ENCODE measurements at places on chromosomes 7 and 10.

- DNase-seq, result no peak
These were observed 97.8 kb downstream of the DIP2C start for GRCh38 chr10:591646-592045.

GRCh38 chr10:102493771-102494170 is 8.7 kb downstream of the ACTR1A start:
- DNase-seq, result no peak

- DNase-seq, result no peak
These were observed 613.7 kb upstream of the MKI67 start for GRCh38 chr10:128739930-128740329.

- no peak for DNase-seq
These were observed 9.7 kb downstream of the MIOS start for GRCh38 chr7:7576344-7576743.

GRCh38 chr10:119113751-119114732 is 10.1 kb downstream of the DENND10 start:
- DNase-seq, result peak; percentile 73

DNA sequence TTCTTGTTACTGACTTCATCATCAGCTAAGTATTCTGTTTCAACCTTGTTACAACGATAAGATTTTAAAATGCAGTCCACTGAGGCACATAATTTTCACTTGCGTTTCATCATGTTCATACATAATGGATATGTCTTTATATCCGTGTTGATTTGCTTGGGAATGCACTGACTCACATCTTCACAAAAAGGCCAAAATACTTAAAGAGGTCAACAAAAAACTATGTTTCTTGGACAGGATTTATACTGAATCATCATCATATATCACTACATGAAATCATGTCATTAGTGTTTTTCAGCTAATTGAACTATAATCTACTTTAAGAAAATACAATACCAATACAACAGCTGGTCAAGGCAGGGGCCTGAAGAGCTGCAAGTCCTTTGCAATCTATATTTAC is 324.5 kb upstream of the KLF6 start:
- peak; percentile 73 for DNase-seq

GRCh38 chr7:158567153-158567603 is 20.4 kb downstream of the PTPRN2 start:
- DNase-seq, result no peak

GRCh38 chr10:5618042-5618441 is 48.4 kb downstream of the ASB13 start:
- DNase-seq, result no peak

GRCh38 chr7:121744319-121744718 is 128.6 kb upstream of the PTPRZ1 start:
- no peak for DNase-seq

- no peak for DNase-seq
These were observed 2.2 kb upstream of the TMEM270 start for GRCh38 chr7:73858807-73859206.

- no peak for DNase-seq
These were observed 185.5 kb upstream of the ASAH2 start for GRCh38 chr10:50436805-50437204.

DNA sequence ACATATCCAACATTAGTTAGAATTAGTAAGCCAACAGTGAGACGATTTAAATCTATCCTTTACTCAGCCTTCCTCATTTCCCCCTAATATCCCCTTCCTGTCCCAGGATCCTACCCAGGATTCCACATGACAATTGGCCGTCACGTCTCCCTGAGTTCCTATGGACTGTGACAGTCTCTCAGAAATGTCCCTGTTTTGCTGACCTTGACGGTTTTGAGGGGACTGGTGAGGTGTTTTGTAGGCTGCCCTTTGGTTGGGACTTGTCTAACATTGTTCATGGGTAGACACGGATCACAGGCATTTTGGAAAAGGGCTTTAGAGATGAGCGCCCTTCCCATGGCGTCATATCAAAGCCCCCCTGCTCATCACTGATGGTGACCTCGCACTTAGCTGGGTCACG is 162.8 kb downstream of the ZMYND11 start:
- no peak for DNase-seq

DNA sequence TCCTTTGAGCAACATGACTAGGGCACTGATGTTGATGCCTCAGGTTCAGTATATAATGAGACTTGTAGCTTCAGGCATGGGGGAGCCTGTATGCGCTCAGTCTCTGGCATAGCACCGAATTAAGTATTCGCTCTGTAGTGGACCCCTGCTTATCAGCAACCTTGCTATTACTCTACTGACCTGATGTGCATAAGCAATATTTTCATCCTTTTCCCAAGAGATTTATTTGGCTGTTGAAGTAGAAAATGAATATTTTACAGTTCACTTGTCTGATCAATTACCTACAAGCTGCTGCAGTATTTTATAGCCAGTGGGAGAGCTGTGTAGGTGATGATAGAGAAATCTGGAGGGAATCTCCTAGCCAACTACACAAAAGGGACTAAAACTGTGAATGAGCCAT is 781.6 kb upstream of the PHF14 start:
- no peak for DNase-seq

DNA sequence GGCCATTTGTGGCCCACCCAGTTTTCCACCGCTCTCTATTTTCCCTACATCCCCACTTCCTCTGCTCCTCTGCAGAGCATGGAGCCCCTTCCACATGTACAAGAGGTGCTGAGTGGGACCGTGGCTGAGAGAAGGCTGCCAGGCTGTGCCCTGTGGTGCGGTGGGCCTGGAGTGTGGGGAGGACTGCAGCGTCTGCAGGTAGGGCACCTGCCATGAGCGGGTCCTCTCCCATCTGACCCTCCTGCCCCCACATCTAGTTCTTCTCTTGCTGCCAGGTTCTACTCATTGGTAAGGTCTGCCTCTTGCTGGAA is 145.6 kb upstream of the FAM20C start:
- DNase-seq, result no peak

- DNase-seq, result no peak
These were observed 129.4 kb downstream of the WDR11 start for GRCh38 chr10:120980279-120981255.

GRCh38 chr7:93301736-93302135 is 69.6 kb downstream of the VPS50 start:
- no peak for DNase-seq

DNA sequence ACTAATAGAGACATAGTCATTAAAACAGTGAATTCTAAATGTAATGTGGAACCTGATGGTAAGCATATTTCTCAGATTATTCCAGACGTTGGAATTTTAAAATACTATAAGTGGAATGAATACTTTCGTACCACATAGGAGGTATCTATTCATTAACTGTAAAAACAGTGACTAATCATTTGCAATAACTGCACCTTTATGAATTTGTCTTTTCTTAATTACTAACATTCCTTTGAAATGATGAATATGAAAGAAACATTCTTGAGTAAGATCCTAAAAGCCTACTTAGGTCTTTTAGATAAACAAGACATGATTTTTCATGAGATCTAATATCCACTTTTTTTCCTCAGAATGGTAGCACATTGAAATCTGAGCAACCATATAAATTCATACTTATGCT is 549.0 kb upstream of the LRRN3 start:
- DNase-seq, result peak; percentile 65

- no peak for DNase-seq
These were observed 17.4 kb downstream of the CYP3A4 start for GRCh38 chr7:99766484-99767099.

- DNase-seq, result no peak
These were observed 31.2 kb downstream of the ARMH3 start for GRCh38 chr10:102024799-102025198.

DNA sequence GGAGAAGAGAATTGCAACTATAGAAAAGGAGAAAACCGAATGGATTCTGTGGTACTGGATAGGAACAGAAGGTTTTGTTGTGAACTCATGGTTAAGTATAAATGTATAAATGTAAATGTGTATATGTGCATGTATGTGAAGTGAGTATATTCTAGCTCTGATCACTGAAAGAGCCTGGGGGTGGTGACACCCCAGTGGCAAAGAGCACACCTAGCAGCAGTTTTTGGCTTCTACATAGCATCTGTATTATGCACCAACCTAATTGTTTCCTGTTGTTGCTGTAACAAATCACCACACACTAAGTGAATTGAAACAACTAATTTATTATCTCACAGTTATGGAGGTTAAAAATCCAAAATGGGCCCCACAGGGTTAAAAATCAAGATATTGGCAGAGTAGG is 455.4 kb downstream of the RPS24 start:
- DNase-seq, result no peak

GRCh38 chr10:50629495-50630122 is 5.9 kb upstream of the SGMS1 start:
- no peak for DNase-seq

GRCh38 chr7:120856198-120856597 is 1.7 kb downstream of the TSPAN12 start:
- DNase-seq, result no peak

DNA sequence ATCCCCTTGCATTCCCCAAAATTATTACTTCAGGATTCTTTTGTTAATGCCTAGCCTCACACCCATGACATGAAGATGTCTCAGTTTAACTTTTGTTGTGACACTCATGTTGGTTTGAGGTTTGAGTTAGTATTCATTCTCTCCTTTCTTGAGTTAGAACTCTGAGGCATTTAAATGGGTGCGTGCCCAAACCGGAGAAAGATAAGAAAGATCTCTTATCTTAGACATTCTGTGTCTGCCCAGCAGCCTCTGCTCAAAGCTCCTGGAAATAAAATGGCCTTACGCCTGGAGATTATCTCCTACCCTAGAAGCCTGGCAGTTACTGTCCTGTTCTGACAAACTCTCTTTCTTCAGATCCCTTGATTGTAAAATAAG is 26.3 kb downstream of the WBP1L start:
- no peak for DNase-seq

DNA sequence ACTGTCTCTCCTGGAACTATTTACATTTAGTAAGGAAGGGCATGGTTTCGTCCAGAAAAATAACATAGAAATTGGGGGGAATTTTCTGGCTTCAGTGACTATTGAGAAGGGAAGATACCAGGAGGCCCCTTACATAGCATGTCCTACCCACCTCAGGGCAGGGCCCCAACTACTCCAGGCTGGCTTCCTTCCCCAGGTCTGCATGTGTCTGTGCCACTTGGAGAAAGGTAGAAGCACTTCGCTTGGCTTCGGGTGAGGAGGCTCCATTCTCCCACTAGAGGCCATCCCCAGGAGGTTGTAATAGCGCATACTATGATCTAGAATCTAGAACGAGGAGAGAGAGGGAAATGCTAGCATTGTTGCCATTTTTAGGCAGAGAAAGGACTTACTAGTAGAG is 14.7 kb downstream of the LRGUK start:
- DNase-seq, result no peak

- DNase-seq, result peak; percentile 54
These were observed 71.7 kb downstream of the GNAT3 start for GRCh38 chr7:80439894-80440821.

DNA sequence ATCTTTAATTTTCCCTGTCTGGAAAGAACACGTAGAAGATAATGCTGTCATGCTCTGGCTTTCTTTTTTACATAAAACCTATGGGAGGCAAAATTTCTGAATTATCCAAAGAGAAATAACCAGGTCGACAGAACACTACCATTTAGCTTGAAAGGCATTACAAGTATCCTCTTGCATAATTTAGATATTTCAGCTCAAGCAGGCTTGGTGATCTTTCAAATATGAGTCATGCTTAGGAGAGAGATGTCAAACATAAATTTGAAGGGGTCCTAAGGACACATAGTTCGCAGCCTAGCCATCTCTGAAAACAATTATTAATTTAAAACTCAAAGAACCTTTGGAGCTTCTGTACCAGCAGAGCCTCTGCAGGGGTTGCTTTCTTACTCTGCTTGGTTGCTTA is 100.9 kb downstream of the FAS start:
- peak; percentile 43 for DNase-seq

DNA sequence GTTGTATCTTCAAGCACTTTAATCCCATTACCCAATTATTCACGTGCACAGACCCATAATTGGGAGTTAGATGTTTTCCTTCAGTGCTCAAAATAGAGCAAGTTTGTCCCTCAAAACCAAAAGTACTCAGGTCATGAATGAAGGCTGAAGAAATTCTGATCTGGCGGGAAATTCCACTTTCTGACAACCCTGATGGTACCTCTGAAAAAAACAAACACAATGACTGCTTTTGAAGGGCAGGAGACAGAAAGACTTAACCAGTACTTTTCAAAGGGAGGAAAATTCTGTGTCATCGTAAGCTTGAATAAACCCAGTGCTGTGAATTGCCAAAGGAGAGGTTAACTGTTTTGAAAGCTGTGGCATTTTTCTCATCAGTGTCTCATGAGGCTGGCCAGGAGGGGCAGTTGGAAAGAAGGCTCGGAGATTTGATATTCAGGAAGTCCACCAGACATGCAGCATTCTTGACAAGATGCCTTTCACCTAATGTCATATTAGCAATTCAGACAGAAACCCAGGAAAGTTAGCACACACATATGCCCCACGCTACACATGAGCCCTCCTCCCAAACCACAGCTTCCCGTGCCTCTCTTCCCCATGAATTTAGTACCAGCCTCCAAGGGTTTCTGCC is 347.0 kb downstream of the KCNMA1 start:
- DNase-seq, result peak; percentile 100

DNA sequence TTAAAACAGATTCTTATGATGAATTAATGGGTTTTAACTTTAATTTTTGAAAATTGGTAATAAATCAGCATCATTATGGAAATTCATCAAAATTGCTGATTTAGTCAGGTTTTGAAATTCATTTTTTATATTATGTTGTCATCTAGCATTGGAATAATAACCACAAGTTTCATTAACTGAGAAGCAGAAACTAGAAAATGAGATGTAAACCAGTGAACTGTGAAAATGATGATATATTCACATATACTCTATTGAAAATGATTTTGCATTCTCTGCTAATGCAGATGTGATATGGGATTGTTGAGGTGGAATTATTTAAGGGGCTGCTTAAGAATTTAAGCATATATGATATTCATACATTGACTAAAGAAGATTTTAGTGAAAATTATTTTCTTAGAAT is 316.1 kb upstream of the FZD1 start:
- no peak for DNase-seq

Data from fibroblast of skin of back (primary cell).